Activated gamma-delta T cell treated with Interleukin-2 at 50 U/mL for 16 hours (primary cell): ENCODE measurements at places on chromosomes 4 and X.

DNA sequence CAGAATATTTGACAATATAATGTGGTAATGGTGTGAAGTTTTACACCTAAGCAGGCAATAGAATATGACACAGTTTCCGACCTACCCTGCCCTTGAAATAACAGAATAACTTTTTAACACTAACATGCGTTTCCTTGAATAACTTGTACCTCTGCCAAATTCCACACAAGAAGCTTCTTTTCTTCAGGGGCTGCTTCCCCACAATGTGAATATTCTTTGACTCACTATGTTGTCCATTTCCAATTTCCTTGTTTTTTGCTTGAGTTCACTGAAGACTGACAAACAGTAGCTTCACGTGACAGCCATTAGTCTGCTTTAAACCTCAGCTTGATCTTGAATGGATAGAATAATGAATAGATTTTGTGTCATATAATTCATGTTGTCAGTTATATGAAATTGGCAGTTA, 14.3 kb downstream of the SHROOM3 start:
- DNase-seq: no peak

GRCh38 chr4:152064282-152064681, 303.5 kb upstream of the GATB start:
- no peak for DNase-seq

GRCh38 chrX:42269186-42269585, 345.8 kb upstream of the CASK start:
- DNase-seq: no peak

- DNase-seq: no peak
Measured at GRCh38 chr4:150229520-150229919, 151.3 kb downstream of the DCLK2 start.

GRCh38 chr4:11428231-11428898, at the start of gene HS3ST1:
TSS of gene HS3ST1 (minus strand) at chr4:11428894. CDS start at chr4:11400005, 28,889 bp downstream.
- DNase-seq: no peak
